Fibroblast of lung (primary cell): ENCODE measurements at places on chromosomes 2 and 18. TPM values are rescaled to one million over a fixed set of nuclear protein-coding genes. Genes with fewer than 3 reads are reported as not detected.

IL1RN gene
- total RNA-seq, result not detected in 2 replicates

TMEM163 gene
- total RNA-seq, result under 0.01 TPM in 1 of 2 replicates, not detected in the other

KCNK3 gene
- total RNA-seq, result under 0.01 and 0.26 TPM in 2 replicates

EPB41L3 gene
- total RNA-seq, result 29.9 and 37.0 TPM in 2 replicates

RAB6C gene
- total RNA-seq, result not detected in 2 replicates

TMEM37 gene
- 0.99 and 2.6 TPM in 2 replicates for total RNA-seq

DNA sequence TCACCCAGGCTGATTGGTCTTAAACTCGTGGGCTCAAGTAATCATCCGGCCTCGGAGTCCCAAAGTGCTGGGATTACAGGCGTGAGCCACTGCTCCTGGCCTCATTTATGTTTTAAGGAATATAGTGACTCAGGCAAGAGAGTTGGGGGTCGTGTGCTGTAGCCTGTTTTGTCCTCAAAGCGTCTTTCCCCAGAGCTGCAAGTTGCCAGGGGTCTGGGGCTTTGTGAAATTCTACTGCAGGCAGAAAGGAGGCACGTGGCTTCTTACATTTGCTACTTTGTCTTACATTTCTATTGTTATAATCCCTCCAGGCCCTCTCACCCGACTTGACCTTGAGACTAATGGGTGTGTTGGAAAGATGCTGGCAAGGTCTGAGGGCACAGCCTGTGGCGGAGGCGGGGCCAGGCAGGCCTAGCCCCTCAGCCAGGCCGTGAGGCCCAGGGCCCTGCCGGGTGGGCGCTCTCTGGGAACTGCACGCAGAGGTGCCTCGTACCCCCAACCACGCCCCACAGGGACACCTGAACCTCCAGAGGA is 85.8 kb upstream of the NDUFV2 start:
- DNase-seq, result peak; percentile 62

DNA sequence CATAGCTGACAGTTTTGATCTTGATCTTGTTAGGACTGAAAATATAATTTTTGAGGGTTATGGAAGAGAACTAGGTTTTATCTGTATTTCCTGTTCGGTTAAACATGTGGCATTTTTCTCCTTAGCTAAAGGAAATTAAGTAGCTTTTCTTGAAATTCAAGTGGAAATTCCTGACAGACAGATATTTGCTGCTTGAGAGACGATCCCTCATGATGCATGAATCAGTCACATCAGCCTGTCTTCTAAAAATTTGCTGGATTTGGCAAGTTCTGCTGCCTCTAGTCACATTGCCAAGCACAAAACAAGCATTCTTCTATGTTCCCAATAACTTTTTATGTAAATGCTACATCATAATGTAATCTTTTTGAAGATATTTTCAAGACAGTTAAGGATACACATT is 201.8 kb upstream of the ATP5MC3 start:
- DNase-seq, result no peak

DNA sequence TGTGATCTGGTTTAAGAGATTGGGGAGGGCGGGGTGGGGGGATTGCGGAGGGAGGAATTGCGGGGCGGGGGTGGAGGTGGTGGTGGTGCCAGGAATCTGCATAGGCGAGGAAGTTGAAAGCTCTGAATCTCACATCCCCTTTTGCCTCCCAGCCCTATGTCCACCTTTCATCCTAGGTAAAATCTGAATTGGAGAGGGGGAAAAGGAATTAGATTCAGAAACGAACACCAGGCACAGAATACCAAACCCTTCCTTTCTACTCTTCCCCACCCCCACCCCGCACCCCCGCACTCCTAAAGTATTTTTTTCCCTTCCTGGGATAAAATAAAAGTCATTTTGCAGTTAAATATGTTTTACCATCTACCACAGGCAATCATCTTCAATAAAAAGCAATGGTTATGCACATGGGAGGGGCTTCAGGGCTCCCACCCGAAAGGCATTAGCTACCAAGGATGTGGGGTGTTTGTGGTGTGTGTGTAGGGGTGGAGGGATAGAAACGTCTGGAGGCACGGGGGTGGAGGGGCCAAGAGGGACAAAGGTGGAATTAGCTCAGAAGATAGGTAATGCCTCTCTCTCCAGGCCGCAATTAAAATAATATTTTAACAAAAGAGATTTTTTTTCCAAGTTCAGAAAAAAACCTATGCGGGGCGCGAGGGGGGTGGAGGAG is 1.8 kb downstream of the IGFBP5 start:
- DNase-seq, result no peak

DNA sequence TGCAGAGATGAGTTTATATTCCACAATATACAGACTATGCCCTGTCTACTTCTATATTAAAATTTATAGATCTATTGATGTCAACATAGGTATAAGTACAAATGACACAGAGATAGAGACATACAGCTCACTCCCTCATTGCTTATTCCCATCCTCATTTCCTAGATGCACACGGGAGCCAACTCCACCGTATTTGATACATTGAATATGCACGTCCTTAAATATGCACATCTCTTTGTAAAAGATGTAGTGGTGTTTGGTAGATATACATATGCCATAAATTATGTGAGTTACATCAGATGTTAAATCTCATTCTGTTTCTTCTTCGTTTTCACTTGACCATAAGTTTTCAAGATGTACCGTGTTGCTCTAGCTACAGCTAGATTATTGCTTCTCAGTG is 179.2 kb upstream of the RAB6C start:
- DNase-seq, result no peak

DNA sequence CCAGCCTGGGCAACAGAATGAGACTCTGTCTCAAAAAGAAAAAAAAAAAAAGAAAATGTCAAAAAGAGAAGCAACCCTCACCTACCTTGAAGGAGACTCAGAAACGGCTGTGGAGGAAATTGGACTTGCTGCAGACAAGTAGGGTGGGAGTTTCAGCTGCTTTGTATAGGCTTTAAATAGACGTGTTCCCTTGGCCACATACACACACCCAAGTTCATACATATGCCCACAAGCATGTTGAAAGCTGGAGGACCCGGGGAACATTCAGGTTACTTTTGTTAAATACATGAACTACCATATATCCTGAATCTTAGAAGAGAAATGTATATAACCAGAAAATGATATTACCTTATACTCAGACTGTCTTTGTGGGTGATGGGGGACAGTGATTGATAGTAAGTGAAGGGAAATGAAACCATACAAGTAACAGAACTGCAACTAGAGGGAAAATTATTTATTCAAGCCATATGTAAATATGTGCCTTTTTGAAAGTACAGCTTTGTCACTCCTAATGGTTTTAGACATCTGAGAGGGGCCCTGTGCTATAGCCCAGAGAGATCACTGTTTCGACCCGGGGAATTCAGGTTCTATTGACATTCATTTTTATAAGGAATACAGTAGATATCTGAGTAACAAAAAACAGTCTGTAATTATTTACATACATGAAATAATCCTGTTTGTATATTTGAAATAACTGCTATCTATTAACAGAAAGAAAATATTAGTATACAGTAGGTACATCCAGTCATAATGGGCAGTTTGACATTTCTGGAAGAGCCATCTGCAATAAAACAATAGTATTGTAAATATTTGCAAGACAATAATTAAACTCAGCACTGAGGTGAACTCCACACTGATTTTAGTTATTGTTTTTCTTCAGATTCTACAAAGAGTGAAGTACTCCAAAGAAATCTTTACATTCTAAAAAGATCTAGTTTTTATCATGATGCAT is 48.0 kb upstream of the TGIF1 start:
- no peak for DNase-seq

GRCh38 chr2:22355816-22356433 is 1029.1 kb upstream of the KLHL29 start:
- no peak for DNase-seq

- DNase-seq, result peak; percentile 33
Observed at GRCh38 chr2:241673797-241674725, 12.6 kb downstream of the DTYMK start.

DNA sequence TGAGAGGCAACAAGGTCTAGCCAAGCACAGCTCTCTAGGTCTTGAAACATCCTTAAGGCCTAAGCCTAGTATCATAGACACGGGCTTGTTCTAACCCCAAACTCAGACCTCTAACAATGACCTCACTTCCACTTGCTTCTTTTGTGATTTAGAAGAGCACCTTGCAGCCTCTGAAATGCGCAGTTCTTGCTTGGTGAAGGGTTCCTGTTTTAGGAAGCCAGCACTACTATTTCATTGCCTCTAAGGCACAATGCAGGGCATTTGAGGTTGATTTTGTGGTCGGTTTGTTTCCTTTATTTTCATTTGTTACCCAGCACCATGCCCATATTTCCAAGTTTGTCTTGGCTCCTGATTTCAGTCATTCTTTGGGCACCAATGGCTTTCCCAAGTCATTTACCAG is 117.0 kb upstream of the CYP1B1 start:
- DNase-seq, result no peak

DNA sequence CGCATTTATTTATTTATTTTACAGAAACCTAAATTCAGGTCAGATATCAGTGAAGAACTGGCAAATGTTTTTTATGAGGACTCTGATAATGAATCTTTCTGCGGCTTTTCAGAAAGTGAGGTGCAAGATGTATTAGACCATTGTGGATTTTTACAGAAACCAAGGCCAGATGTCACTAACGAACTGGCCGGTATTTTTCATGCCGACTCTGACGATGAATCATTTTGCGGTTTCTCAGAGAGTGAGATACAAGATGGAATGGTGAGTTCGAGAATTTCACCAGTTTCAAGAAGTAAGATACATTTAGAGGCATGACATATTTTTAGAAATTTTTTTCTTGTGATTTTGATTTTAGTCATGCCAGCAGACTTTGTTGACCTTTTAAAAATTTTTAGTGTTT is 4.6 kb downstream of the CDCA7 start:
- DNase-seq, result no peak

DNA sequence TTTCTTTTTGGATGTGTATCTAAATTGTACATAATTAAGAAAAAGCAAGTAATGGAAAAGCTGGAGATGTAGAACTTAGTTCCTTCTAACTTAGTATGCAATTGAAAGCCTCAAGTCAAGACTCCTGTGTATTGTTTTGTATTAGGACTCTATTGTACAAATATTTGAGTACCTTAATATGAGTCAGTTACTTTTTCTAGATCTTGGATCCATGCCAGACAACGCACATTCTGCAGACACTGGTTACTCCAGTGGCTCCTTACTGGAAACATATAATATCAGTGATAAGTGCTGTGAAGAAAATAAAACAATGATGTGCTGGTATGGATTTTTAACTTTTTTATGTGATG is 1.5 kb downstream of the SLC39A10 start:
- DNase-seq, result peak; percentile 79

GRCh38 chr18:51630706-51631105 is 433.2 kb upstream of the MEX3C start:
- DNase-seq, result no peak

GRCh38 chr2:106137731-106138521 is 56.2 kb downstream of the UXS1 start:
- DNase-seq, result no peak

DNA sequence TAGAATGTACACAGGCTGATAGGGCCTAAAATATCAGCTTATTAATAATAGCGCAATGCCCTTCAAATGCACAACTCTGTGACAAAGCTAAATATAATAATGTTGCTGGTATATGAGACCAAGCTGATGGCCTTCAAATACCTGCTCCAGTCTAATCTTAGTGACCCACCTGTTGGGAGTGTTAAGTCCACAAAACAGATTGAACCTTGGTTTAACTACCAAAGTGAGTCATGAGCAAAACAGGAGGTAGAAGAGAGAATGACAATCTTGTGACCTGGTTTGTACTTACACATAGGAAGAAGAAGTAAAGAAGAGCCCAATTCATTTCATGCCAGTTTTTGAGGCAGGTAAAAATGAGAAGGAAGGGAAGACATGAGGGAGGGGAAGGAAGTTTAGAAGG is 295.0 kb downstream of the NR4A2 start:
- no peak for DNase-seq

DNA sequence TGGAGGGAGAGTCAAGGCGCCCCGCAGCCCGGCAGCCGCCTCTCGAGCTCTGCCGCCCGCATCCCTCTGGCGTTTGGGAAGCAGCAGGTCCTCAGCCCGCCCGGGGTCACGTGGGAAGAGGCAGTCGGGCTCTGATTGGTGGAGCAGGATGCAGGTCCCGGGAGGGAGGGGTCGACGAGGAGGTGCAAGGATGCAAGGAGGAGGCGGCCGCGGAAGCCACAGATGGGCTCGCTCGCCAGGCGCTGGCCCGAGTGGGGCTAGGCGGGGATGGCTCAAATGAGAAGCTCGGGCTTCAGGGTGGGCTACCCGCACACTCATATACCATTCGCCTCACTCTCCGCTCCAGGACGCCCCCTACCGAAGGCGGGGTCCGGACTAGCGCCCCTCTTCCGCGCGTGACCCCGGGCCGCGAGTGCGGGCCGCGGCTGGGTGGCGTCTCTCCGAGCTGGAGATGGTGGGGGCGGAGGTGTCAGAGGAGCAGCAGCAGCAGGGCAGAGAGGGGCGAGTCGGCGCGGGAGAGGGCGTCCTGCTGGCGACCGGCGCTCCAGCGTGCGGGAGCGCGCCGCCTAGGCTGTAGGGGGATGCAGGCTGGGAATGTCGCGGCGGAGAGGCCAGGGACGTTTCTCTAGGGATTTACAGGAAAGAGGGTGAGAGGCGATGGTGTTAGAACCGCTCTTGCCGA is at the start of gene TMEFF2:
Gene TMEFF2, minus strand, starts transcription at position 68 of the 682 bp plus-strand sequence. CDS start 409 bp downstream, outside the sequence.
- peak; percentile 84 for DNase-seq

DNA sequence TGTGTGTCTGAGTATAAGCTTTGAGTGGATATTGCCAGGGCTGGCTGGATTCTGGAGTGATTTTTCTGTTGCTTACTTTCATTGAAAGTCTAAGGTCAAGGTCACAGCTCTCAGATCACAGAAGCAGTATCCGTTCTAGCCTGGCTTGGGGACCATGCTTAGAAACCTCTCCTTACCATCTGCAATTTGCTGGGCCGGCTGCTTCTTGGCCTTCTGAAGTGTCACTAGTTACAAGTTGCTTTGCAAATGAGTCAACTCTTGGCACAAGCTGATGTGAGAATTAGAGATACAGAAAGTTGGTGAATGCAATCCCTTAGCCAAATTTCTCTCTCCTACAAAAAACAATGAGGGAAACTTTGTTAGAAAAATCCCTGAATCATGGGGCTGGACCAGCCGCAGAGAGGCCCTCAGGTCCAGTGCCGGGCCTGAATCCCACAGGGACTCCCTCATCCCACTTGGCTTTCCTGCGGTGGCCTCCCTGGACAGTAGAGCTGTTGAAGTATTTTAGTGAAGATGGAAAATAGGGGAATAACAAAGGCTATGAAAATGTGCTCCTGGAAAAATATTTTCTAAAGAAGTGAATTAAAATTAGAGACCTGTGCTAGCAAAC is 92.7 kb upstream of the CNGA3 start:
- DNase-seq, result no peak

- no peak for DNase-seq
Observed at GRCh38 chr2:79271456-79271855, 111.9 kb upstream of the REG3A start.

GRCh38 chr2:222298311-222299150 is at the start of gene PAX3:
Gene PAX3 (minus strand): TSS chr2:222298998. CDS start chr2:222298615, 383 bp downstream.
- DNase-seq, result peak; percentile 90
